ENCODE measurements at places on chromosomes 2 and 18.
A peak's percentile ranks its signal among the peaks of the same experiment; 100 is the strongest.

- no peak for DNase-seq
Measured at GRCh38 chr2:37631698-37632097, 39.7 kb downstream of the CDC42EP3 start.

DNA sequence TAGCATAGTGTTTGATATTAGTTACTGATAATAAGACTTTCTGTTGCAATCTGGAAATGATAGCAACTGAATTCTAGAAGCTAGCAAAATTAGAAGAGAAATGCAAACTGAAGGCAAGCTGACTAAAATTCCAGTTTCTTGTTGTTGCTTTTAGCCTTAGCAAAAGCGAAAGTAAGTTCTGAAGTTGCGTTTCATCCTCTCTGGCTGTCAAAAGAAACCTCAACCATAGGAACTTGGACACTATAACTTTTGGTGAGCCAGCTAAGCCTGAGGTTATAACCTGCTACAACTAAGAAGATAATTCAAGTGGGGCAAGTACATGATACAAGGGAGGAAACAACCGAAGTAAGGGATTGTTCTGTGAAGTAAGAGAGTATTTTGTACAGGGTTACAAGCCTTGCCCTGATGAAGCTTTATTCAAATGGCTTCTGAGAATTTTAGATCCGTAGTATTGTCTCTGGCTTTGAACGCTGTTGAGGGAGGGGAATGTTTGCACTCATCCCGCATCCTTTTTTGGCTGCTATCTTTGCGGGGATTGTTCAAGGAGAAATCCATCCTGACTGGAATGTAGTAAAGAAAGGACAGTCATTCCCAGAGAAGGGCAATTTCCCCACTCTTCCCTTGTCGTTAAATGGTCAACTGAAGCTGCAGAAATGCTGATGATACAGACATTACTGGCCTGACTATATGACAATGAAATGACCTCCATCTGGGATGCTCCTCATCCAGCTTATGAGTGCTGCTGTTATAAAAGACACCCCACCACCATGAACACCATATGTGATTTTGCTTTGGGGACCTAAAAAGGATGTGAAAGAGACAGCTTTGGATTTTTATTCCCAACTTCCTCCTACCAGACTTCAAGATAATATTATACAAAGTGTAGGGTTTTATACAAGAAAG is 7.0 kb upstream of the TMX3 start:
- peak; percentile 44 for DNase-seq

GRCh38 chr2:109472974-109473373 is 140.8 kb downstream of the SEPTIN10 start:
- no peak for DNase-seq

GRCh38 chr2:110903548-110903947 is 171.2 kb downstream of the ACOXL start:
- no peak for DNase-seq

- DNase-seq = no peak
Measured at GRCh38 chr2:25419678-25420242, 78.0 kb upstream of the DNMT3A start.

GRCh38 chr2:195633573-195633870 is 23.5 kb upstream of the SLC39A10 start:
- DNase-seq = no peak

- DNase-seq = no peak
Measured at GRCh38 chr2:1915196-1915595, 170.9 kb upstream of the PXDN start.

GRCh38 chr2:229141424-229142025 is 129.6 kb downstream of the PID1 start:
- DNase-seq = peak; percentile 53

DNA sequence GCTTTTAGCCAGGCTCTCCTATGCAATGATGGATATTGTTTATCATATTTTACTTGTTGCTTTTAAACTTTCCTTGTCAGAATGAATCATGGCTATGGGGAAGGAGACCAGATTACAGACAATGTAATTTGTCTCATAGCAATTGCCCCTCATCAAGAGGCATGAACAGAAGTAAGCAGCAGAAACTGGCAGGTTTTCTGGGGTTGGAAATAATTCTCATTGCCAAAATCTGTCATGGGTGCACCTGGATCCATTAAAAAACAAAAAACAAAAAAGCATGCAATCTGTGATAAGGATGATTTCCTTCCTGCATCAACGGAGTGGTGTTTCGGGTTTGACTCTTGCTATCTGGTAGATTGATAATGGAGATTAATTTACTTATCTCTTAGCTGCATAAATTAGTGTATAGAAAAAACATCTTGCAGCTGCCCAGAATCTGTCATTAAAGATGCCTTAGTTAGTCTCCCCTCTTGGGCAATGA is 419.6 kb downstream of the SOX11 start:
- DNase-seq = no peak

GRCh38 chr18:25843791-25844190 is 246.6 kb downstream of the SS18 start:
- DNase-seq = no peak

DNA sequence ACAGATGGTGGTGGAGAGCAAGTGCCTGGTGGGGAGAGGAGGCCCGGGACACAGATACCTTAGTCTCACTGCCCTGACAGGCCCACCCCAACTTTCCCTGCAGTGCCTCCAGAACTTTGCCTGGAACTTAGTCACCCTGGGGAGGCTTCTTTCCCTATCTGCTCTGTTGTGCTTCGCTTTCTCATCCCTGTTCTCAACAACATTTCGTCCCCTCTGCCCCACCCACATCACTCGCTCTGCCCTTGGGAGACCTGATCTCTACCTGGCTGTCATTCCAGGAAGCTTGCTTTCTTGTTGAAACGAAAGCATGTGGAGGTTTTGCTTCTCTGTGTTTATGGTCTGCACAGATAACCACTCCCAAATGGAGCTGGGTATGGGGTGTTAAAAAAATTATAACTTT is 93.8 kb downstream of the PRKCE start:
- DNase-seq = no peak

- DNase-seq = no peak
Measured at GRCh38 chr18:69876490-69876889, 71.2 kb downstream of the CD226 start.

GRCh38 chr2:17736989-17737388 is 16.6 kb downstream of the SMC6 start:
- peak; percentile 71 for DNase-seq

DNA sequence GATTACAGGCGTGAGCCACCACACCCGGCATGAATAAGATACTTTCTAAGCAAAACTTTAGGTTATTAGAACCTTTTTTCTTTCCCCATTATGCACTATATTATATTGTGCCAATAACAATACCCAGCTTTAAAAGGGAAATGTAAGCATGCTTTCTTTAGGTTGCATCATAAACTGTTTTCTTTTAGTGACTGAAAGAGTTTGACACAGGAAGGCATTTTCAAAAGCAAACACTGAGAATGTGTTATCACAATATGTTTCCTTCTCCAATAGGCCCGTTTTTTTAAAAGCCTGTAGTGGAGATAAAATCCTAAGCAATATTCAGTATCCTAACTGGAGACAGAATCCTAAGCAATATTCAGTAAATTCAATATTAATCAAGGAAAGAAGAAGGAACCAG is 16.7 kb upstream of the EPB41L5 start:
- peak; percentile 28 for DNase-seq

DNA sequence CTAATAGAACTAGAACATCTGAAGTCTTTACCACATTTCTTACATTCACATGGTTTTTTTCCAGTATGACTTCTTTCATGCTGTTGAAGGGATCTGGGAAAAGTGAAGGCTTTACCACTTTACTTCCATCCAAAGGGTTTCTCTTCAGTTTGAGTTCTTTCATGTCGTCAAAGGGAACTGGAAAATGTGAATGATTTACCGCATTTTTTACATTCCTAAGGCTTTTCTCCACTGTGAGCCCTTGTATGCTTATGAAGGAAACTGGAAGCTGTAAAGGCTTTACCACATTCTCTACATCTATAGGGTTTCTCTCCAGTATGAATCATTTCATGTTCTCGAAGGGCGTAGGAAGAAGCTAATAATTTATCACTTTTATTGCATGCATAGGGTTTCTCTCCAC is 46.7 kb downstream of the NBEAL1 start:
- peak; percentile 61 for DNase-seq

- DNase-seq = no peak
Measured at GRCh38 chr2:95041824-95042442, 16.4 kb downstream of the MAL start.

- DNase-seq = no peak
Measured at GRCh38 chr2:223633656-223634055, 31.5 kb upstream of the SCG2 start.

GRCh38 chr2:123840574-123840973 is 184.5 kb upstream of the CNTNAP5 start:
- no peak for DNase-seq

DNA sequence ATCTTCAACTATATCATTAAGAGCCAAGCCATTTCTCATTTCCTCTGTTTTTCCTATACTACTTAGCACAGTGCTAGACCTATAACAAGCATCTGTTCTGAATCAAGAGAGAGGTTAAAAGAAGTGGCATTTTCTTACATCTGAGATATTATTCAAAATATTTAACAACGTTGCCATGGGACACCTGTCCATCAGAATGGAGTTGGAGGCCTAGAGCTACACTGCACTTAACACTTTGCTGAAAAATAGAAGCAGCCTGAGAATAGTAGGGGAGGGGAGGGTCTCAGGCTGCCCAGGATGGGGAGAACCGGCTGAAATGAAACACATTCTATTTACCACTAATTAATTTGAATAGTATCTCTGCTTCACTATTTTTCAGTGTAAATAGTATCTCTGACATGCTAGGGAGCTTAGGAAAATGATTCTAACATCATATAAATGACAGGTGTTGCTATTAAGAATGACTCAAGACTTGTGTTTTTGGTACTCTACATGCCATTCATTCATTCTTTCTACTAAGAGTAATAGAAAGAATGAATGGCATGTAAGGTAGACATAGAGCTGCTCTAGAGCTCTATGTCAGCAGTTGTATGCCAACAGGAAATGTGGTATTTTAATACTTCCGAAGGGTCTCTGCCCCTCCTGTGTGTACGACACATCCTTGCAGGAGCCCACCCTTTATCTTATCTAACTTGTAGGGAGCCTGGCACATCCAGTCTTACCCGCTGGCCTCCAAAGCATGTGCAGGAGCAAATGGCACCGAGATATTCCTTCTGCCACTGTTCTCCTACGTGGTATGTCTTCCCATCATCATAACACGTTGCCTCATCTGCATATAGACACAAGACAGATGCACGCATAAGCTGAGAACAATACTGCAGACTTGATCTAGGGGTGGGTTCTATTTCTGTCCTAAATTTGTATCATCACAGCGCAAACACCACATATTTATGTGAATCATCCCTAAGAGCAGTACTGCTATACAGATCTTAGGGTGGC is 52.6 kb downstream of the ATIC start:
- DNase-seq = peak; percentile 52

- DNase-seq = no peak
Measured at GRCh38 chr2:82994151-82994550, 1464.9 kb downstream of the SUCLG1 start.

GRCh38 chr2:171244970-171245782 is 84.5 kb upstream of the TLK1 start:
- DNase-seq = peak; percentile 75

DNA sequence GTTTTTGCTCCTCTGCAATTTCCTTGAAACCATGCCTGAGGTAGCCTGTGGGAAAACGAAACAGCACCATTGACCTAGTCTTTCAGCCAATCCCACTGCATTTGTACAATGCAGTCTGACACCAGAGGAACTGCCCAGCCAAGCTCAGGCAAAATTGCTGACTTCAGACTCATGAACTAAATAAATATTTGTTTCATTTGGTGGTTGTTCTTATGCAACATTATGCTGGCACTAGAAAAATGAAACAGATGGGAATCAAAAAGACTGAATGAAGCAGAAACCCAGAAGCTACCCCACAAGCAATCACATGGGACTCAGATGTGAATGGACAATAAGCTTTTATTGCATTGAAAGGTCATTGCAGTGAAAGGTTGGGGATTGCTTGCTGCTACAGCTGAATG is 1.7 kb downstream of the NAT8 start:
- peak; percentile 63 for DNase-seq

- DNase-seq = no peak
Measured at GRCh38 chr18:41155910-41156851, 798.9 kb upstream of the PIK3C3 start.

DNA sequence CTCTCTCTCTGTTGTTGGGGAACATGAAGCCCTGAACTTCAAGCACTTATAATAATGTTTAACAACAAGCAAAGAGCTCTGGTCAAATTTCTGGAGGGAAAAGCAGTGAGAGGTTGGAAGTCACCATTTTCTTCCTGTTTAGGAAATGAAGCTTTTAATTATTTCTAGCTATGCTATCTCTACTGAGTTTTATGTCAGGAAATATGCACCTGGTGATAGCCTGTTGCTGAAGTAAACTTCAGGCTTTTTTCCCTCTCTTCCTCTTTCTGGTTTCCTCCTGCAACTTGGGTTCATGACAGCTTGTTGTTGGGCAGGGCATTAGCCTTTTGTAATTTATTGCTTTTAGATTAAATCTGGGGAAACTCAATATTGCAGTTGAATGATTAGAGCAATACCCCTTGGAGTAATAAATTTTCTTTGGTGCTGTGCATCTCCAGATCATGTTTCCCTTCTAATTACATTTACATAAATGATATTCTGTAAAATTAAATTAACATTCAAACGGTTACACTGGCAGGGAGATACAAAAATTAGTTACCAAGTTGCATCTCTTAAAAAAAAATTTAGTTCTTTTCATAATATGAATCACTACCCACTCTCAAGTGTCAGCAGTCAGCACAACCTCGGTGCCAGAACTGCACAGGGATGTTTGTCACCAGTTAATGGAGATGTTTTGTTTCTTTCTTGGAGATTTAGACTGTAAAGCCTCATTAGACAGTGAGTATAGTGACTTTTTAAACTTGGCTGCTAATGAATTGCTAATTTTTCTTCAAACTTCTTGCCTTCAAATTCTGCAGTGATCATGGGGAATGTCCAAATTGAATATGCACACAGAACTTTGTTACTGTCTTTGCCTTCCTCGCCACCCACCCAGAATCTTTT is 466.6 kb upstream of the ETAA1 start:
- DNase-seq = no peak

DNA sequence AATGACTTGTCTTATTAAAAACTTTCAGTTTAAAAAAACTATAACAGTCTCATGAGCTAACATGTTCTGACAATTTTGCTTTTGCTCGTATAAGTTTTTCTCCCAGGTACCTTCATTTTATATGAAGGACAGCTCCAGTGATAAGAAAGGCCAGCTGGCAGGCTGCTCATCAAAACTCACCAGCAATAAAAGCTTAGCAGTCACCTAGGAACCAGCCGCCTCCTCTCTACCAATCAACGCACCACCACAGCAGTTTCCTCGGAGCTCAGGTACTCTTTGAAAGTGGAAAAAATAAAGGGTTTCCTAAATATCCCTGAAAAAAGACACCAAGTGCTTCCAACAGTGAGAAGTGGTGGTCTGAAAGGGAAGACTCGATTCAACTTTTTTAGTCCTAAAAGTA is 100.9 kb upstream of the CCDC150 start:
- no peak for DNase-seq

GRCh38 chr2:20231598-20232026 is 6.7 kb upstream of the SDC1 start:
- DNase-seq = no peak

GRCh38 chr18:79797518-79798345 is at the start of gene KCNG2:
Gene KCNG2, plus strand, starts transcription at chr18:79797938. Its CDS starts 65,730 bp downstream, at chr18:79863668.
- DNase-seq = peak; percentile 39

Data from cardiac fibroblast (primary cell).